Right renal pelvis (tissue), 4 donors: ENCODE measurements at places on chromosomes 7 and 10.

DNA sequence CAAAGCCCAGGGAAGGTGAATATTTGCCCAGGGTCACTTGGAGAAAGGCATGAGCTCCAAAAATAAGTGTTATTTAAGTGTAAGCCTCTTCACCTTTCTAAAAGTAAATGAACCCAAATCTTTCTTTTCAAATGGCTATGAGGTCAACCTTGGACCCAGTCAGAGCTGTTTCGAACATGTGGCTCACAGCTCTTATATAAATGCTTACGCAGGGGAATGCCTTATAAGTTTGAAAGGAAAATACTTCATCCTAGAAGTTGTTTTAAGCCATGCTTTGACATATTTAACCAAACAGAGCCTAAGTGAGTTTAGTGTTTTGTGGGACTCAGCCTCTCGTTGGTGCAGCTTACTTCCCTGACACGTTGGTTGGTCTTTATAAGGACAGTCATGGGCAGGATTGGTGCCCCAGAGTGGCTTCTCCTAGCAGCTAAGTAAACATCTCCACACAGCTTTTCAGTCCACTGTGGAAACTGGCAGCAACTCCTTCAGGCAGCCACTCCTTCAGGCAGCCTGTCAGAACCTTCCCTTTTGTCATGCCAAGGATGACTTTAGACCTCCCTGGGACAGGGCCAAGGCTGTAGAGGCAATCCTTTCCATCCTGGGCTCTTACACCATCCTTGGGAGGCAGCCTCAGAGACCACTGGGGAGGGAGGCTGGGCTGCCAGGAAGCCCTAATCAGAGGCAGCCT lies 43.6 kb downstream of the MINDY4 start:
- no peak for DNase-seq

- no peak for DNase-seq
Observed at GRCh38 chr10:112963835-112964234, 13.8 kb downstream of the TCF7L2 start.

GRCh38 chr10:34918060-34918775 lies 103.1 kb upstream of the PARD3 start:
- DNase-seq, result no peak

DNA sequence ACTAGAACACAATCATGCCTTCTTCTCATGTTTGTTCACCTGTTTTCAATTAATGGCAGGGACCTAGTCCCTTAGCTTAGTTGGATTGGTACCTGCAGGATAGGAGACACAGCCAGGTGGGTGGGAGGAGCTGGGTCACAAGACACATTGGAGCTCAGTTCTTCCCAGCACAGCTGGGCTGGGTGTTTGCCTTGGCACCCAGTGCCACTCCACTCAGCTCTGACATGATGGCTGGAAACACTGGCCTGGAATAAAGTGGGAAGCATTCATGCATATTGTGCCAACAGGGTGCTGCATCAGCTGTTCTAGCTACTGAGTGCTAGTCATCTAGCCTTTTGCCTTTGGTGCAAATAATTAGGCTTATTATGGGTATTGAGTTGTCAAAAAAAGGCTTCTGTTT lies 226.1 kb downstream of the PTEN start:
- DNase-seq, result no peak

DNA sequence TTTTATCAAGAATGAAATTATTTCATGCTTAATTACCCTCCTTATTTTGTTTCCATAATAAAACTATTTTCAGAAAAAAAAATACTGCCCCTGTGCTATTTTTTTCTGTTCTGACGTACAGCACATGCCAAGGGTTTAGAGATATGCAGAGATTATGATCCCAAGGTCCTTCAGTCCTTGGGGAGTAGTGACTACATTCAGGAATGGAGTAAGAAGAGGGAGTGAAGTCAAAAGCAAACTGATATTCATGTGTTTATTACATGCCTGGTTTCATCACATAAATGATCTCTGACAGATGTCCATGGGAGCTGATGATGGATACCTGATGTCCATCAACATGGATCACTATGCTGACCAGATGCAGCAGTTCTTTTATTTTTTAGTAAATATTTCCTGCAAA lies 17.2 kb downstream of the AKAP9 start:
- no peak for DNase-seq

DNA sequence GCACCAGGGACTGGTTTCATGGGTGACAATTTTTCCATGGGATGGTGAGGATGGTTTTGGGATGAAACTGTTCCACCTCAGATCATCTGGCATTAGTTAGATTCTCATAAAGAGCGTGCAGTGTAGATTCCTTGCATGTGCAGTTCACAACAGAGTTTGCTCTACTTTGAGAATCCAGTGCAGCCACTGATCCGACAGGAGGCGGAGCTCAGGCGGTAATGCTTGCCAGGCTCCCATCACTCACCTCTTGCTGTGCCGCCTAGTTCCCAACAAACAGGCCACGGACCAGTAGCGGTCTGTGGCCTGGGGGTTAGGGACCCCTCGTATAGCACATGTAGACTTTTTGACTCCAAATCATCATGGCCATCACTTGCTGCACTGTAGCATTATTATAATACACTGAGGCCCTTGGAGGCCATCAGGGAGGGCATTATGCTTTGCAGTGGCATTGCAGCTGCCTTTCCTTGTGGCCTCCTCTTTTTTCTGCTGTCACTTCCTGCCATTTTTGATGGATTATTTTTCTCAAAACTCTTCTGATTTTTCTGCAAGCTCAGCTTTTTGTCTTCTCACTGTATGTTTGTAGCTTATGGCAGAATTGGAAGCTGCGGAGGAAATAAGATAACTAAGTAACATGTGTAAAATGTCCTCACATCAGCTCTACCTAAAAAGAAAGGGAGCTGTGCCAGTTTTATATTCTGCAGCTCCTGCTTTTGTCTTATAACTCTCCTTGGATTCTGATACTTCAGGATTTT lies 18.5 kb downstream of the CSGALNACT2 start:
- DNase-seq, result no peak

DNA sequence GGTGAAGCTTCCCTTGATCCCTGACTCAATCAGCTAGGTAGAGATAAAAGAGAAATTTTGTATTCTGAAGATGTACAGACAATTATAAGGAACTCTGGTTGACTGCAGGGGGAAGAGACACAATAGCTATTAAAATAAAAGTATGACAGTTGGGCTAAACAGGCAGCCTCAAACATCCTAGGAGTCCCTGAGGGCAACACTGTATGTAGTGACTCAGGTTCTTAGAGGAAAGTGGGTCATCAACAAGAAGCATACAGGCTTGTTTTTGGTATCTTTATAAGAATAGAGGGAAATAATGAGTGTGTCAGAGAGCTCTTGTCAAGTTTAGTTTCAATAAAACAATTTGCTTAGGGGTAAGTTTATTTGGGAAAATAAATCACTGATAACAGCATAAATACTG lies 150.3 kb downstream of the AUTS2 start:
- DNase-seq, result no peak

DNA sequence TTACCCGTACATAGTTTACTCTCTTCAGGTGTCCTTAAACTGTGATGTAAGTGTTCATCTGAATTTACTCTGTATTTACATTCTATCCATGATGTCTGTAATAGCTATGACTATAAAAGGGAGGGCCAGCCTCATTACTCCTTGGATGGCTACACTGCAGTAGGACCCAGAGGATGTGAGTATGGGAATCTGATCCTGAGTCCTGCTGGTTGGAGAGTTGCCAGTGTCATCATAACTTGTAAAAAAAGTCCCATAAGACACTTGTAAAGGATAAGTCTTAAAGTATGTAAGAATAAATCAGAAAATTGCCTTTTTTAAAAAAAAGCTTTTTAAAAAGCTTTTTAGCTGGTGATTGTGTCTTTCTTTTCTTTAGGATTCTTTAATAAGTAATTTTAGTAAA lies 95.4 kb downstream of the PPP1R9A start:
- DNase-seq, result no peak

GRCh38 chr10:104492329-104492940 lies 138.8 kb downstream of the CFAP58 start:
- no peak for DNase-seq

DNA sequence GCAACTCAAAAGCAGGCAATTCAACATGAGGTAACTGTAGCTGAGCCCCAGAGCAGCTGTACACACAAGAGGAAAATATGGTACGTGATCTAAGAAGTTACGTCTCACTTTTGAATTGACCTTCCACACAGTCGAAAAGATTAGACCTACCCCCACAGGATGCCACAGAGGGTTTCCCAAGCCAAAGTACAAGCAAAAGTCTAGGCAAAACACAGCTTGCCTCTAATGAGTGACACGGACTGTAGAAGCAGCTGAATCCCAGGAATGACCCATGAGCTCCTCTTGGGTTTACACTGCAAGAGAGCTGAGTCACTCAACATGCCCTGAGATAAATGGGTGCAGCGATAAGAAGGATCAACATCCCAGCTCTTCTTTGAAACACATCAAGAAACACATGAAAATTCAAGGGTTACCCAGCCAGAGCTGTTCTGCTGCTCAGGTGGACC lies 9.8 kb downstream of the CREB3L2 start:
- no peak for DNase-seq

DNA sequence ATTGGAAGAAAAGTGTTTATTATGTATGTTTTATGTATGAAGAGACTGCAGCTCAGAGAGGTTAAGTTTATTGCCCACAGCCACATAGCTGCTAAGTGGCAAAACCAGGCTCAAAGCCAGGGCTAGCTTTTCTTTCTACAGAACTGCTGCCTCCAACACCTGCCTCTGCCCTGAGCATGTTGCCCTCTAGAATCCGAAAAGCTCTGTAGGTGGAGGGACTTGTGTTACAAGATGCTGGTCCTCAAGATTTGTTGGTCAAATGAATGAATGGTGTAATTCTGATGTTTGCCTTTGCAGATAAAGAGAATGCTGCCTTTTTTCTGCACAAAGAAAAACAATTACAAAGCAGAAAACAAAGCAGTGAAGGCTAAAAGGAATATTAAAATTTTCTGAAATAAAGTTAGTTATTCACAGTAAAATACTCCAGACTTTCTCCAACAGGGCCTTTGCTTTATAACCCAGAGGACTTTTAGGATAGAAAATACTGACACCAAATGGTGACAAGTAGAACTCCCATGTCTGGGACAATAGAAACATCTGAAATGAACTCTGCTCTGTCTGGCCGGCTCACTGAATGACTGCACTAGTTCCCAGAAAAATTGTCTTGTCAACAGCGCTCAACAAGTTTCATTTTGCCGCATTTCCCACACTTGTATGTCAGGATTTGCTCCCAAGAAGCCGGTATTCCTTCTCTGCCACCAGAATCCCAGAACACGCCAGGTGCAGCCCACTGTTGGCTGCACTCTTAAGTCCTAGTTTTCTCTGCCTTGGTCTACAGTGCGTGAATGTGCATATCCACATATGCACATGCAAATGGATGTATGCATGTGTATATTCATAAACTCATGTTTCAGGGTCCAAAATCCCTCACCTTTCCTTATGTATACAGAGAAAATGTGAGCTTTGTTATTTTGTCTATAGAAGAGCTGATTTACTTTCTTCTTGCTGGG lies 11.0 kb upstream of the DNTT start:
- DNase-seq, result no peak

GRCh38 chr10:11875494-11876281 lies 52.5 kb downstream of the PROSER2 start:
- DNase-seq, result peak; percentile 55

DNA sequence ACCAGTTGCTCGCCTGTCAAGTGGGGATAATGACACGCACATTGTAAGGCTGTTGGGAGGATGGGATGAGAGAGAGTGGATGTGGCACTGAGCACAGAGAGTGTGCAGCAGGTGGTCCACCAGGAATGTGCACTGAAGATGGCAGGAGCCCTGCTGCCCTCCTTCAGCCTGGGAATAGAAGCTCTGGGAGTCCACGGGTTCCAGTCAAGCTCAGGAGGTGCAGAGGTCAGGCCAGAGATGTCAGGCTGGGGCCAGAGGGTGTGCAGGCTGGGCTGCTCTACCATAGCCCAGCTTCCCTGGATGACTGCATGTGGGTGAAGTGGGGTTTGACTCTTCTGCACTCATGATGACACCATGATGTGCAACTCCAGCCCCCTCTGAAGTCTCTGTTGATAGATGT lies 58.7 kb downstream of the C10orf120 start:
- DNase-seq, result no peak

DNA sequence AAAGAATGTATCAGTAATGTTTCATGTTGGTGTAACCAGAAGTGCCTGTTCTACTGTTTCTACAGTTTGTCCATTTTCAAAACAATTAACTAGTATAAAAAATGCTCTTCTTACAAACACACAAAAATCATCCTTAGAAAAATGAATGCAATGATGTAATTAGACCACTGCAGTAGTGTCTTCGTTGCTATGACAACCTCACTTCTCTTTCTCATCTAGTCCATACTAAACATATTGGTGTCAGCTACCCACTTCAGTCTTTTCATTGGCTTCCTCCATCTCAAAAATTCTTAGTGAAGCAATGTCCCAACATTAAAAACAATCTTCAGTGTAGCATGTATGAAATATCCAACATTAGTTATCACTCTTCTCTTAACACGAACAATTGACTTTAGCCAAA lies 1265.8 kb downstream of the REEP3 start:
- DNase-seq, result no peak

DNA sequence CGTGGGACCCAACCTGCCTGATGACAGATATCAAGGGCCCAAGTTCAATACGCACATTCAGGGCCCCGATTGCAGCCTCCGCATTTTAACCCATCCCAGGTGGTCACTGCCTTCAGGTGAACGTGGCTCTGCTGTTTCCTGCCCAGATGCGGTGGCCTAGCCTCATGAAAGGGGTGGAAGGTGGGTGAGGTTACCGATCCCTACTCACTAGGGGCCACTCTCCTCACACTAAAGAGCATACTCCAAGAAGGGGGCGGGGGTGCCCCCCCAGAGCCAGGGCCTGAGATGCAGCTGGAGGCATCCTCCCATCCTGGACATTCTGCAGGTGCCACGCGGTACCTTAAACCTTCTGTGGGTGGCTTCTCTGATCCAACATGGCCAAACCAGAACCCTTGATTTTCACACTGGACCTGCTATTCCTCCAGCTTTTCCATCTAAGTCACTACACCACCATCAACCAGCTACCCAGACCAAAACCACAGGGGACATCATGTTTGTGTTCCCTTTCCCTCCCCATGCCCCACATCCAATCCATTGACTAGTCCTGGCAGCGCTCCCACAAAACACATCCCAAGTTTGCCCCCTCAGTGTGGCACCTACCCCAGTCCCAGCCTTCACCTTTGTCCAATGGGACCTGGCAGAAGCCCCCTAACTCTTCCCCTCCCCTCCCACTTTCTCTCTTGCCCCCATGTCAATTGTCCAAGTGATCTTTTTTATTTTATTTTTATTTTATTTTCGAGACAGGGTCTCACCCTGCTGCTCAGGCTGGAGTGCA lies 30.0 kb downstream of the PRLHR start:
- DNase-seq, result no peak
